Heart right ventricle (tissue), 16 donors: ENCODE measurements at places on chromosomes 7 and 10. TPM values are rescaled to one million over a fixed set of nuclear protein-coding genes. Genes with fewer than 3 reads are reported as not detected.

DNA sequence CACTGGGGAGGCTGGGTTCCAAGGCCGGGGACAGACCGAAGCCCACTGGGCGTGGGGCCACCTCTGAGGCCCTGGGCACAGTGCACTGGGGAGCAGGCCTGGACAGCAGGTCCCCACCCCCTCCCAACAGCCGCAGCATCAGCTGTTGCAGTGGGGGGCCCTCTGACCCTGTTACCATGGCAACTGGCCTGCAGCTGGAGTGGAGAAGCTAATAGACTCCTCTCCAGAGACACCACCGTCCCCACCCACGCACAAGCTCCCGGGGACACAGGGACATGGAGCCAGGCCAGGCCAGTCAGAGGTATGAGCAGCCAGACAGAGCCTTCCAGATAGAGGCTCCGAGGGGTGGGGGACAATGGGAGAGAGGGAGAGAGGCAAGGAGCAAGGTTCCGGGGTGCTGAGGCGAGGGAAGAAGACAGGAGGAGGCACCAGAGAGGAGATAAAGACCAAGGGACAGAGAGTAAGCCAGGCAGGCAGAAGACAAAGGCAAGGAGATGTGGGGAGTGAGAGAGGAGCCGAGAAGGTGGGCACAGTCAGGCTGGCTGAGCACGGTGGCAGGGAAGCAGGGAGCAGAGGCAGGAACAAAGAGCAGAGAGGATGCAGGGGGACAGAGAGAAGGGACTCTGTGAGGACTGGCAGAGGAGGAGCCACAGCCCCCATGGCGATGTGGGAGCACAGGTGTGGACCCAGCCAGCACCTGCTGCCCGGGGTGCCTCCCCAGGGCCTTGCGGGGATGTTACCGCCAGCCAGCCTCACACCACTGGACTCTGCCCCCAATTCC is 6.7 kb downstream of the KCNH2 start:
- peak; percentile 60 for DNase-seq

DNA sequence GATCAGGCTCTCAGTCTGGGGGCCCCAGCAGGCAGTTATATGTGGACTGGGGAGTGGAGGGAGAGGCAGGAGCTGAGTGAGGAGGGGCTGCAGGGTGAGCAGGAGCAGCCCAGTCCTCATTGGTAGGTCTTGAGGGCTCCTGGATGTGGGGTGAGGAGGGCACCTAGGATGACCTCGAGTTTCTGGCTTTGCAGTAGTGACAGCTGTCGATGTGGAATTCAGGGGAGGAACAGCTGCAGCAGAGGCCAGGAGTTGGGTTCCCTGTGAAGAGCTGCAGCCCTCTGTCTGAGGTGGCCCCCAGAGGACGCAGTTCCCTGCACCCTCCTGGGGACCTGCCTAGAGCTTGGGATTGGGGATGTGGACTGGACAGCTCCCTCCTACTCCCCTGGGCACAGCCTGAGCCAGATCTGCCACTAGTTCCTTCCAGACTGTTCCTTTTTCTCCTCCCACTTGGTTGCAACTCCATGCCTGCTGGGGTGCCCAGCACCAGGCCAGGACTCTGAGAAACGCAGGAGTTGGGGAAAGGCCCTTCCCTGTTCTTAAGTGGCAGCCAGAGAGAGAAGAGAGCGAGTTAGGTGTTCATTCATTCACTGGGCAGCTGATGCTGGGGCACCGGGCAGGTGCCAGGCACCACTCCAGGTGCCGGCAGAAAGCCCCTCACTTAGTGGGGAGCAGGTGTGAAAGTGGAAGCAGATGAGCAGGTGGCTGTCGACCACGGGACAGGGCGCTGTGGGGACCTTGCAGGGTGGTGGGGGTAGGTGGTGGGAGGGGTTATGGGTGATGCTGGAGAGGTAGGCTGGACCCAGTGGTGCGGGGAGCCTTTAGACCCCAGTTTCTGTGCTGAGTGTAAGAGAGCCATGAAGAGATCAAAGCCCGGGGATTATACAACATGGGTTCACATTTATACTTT is 57.9 kb downstream of the PRF1 start:
- no peak for DNase-seq

PRPS1L1 gene
- total RNA-seq, result not detected

- no peak for DNase-seq
Measured at GRCh38 chr10:89163265-89163995, 43.7 kb downstream of the CH25H start.

POM121L12 gene
- total RNA-seq, result not detected

DNA sequence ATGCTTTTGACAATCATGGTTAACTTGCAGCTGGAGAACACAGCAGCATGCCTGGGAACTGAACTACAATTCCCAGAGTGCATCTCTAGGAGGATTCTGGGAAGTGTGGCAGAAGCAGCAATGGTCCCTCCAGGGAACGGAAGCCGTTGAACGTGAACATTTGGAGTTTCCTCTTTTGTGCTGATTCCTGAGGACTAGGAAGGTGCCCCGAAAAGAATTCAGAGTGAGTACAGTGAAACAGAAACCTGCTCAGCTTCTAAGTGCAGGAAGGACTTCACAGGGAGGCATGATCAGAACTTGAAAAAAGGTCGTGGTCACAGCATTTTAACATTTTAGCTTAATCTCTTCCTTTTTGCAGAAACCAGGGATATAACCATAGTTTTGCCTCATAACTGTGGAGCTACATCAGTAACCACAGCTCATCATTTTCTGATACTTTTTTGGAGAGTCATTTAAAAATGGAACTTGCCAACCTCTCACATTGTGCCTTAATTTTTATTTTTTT is at the start of gene NUDT13:
TSS of gene NUDT13 (plus strand) at position 111 of the 505 bp plus-strand sequence. CDS start 3,911 bp downstream, outside the sequence.
- DNase-seq, result peak; percentile 36

- DNase-seq, result no peak
Measured at GRCh38 chr10:44968091-44968490, 8.5 kb downstream of the RASSF4 start.

DNA sequence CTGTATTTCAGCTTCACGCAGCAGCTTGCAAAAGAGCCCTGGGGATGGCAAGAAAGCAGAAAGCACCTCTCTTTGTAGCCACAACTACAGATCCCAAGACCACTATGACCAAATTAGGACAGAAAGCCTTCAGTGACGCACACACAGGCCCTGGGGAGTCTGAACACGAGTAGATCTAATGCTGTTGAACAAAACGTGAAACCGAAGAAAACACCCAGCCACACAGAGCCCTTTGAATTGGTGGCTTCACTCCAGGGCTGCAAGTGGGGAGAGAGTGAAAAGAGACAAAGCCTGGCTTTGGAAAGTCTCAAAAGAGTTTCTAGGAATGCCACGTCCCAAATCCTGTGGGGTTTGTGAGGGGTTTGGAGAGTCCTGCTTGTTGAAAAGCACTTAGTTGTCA is 28.4 kb downstream of the PLXNA4 start:
- no peak for DNase-seq

DNA sequence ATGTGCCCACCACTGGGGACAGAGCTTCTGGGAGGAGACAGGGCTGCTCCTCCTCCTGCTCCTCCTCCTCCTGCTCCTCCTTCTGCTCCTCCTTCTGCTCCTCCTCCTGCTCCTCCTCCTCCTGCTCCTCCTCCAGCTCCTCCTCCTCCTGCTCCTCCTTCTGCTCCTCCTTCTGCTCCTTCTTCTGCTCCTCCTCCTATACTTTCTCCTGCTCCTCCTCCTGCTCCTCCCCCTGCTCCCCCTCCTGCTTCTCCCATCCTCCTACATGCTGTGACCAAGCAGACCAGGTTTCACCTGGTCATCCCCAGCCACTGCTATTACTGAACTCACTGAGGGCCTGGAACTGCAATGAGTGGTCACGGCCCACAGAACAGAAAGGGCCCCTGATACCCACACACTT is 154.0 kb upstream of the PPP2R2D start:
- no peak for DNase-seq

HOXA13 gene
- not detected for total RNA-seq

GRCh38 chr10:60666221-60666620 is 112.1 kb upstream of the CDK1 start:
- no peak for DNase-seq
